ENCODE measurements at places on chromosomes 6 and 20. TPM values are rescaled to one million over a fixed set of nuclear protein-coding genes. Genes with fewer than 3 reads are reported as not detected.

The AGER gene
- polyA plus RNA-seq, result not detected

- H3K27ac ChIP-seq, result no peak overlapping the region
- H3K4me1 ChIP-seq, result no peaks in the 10 kb centered on the region
- H3K27me3 ChIP-seq, result no peaks in the 10 kb centered on the region
- no peak overlapping the region for H3K4me3 ChIP-seq
Observed at GRCh38 chr20:4324611-4325243, 309.4 kb upstream of the RNF24 start.

The CGA gene
- not detected for polyA plus RNA-seq

GRCh38 chr6:145823328-145823944 is 8.8 kb upstream of the FBXO30 start:
- peaks cover 4% of the 10 kb centered on the region for H3K4me1 ChIP-seq
- no peak overlapping the region for H3K27ac ChIP-seq
- DNase-seq, result no peak
- no peak overlapping the region for H3K4me3 ChIP-seq
- H3K27me3 ChIP-seq, result no peaks in the 10 kb centered on the region
- no peaks in the 10 kb centered on the region for H3K36me3 ChIP-seq

DNA sequence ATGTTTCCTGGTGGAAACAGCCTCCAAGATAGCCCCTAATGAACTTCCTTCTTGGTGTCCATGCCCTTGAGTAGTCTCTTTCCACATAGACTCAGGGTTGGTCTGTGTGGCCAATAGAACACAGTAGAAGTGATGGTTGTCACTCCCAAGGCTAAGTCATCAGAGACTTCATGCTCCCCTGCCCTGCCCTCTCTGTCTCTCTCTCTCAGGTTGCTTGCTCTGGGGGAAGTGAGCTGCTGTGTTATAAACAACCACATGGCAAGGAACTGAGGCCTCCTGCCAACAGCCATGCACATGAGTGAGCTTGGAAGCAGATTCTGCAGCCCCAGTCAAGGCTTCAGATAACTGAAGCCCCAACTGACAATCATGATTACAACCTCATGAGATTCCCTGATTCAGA is 85.3 kb upstream of the SLC22A16 start:
- DNase-seq, result no peak
- no peaks in the 10 kb centered on the region for H3K27me3 ChIP-seq
- no peak overlapping the region for H3K27ac ChIP-seq
- no peak overlapping the region for H3K4me3 ChIP-seq

DNA sequence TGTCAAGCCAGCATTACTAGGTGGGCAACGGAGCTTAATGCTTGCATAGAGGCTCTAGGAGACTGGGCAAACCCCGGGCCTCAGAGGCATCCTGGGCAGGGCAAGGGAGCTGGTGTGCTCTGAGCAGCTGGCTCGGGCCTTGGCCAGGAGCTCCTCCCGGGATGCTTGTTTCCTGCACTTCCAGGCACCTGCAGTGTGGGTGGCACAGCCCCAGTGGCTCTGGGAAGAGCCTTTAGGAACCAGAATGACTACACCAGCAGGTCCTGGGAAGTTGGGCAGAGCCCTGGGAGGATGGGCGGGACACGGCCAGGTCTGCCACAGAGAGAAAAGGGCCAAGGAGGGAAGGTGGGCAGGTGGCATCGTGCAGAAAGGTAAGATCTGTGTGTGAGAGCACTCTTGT is 80.4 kb upstream of the CD93 start:
- no peaks in the 10 kb centered on the region for H3K27me3 ChIP-seq
- H3K36me3 ChIP-seq, result no peaks in the 10 kb centered on the region
- no peak overlapping the region for H3K4me3 ChIP-seq
- H3K27ac ChIP-seq, result no peak overlapping the region
- DNase-seq, result no peak

GRCh38 chr6:66638518-66638917 is 931.5 kb upstream of the EYS start:
- H3K36me3 ChIP-seq, result no peaks in the 10 kb centered on the region
- H3K4me1 ChIP-seq, result no peaks in the 10 kb centered on the region
- no peak overlapping the region for H3K27ac ChIP-seq
- no peak for DNase-seq
- H3K27me3 ChIP-seq, result no peaks in the 10 kb centered on the region

The MEI4 gene
- not detected for polyA plus RNA-seq

The RAB44 gene
- not detected for polyA plus RNA-seq

The PBOV1 gene
- polyA plus RNA-seq, result not detected

The PCK1 gene
- polyA plus RNA-seq, result not detected

- no peak overlapping the region for H3K4me3 ChIP-seq
- DNase-seq, result no peak
Observed at GRCh38 chr6:152160346-152160745, 352.9 kb downstream of the ESR1 start.

GRCh38 chr6:133166766-133167165 is 74.4 kb upstream of the EYA4 start:
- H3K27ac ChIP-seq, result no peak overlapping the region
- no peak for DNase-seq
- no peaks in the 10 kb centered on the region for H3K27me3 ChIP-seq
- no peaks in the 10 kb centered on the region for H3K36me3 ChIP-seq

The TP53INP2 gene
- 1.1 TPM for polyA plus RNA-seq

The BMP7 gene
- polyA plus RNA-seq, result not detected

GRCh38 chr20:49729780-49730179 is 16.1 kb upstream of the B4GALT5 start:
- H3K4me3 ChIP-seq, result no peak overlapping the region
- H3K27me3 ChIP-seq, result no peaks in the 10 kb centered on the region
- H3K27ac ChIP-seq, result no peak overlapping the region
- no peak for DNase-seq

The ZNF831 gene
- polyA plus RNA-seq, result 12.1 TPM

DNA sequence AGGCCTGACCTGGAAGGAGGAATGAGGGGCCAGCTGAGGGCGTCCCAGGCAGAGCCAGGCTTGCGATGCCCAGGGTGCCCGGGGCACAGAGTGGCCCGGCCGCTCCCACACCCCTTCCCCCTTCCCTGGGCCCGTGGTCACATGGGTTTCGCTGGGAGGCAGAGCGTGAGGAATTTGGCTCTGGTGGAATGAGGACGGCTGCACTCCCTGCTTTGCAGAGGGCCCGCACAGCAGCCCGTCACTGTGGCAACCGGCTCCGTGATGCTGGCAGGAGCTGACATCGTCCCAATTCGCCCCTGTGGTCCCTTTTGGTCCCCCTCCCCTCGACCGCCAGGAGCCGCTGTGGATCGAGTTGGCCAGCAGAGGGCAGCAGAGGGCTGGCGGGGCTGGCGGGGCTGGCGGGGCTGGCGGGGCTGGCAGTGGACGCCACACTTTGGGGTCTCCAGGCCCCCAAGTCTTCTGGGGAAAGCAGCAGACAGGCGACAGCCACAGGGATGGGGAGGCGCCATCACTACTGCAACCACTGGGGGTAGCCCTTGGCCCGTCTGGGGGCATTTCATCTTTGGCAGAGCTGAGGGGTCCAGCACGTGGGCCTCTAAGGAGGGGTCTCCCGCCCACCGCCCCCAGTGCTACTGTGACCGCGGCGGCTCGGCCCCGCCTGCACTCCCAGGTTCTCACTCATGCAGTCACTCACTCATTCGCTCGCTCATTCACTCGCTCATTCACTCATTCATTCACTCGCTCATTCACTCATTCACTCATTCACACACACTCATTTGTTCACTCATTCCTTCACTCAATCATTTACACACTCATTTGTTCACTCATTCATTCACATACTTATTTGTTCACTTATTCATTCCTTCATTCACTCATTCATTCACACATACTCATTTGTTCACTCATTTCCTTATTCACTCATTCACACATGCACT is 49.7 kb upstream of the BHLHE23 start:
- peak; percentile 24 for DNase-seq
- H3K27ac ChIP-seq, result no peak overlapping the region
- H3K4me1 ChIP-seq, result no peaks in the 10 kb centered on the region

The FOXS1 gene
- not detected for polyA plus RNA-seq

DNA sequence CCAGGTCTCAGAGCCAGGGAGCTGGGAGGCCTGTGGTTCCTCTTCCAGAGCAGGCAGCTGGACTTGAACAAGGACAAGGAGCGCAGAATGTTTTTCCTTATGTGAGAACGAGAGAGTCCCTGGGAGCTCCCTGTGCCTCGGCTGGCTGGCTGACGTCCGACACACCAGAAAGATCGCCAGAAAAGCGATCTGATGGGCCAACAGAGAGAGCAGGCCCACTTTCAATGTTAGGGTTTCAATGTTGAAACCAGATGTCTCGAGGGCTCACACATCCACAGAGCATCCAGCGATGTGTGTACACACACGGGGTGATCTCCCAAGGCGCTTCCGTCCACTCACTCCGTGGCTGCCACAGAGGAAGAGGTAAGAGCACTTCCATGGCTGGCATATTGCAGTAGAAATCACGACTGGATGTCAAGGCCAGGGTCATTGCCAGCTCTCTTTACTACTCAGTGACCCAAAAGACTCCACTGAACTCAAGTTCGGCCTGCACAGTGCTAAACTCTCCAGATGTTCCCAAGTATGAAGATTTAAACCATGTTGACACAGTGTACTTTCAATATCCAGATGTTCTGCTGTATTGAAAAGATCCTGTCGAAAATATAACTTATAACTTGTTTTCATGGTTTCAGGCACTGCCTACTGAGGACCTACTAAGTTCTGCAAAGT is 70.8 kb upstream of the FOXC1 start:
- H3K36me3 ChIP-seq, result no peaks in the 10 kb centered on the region
- peaks cover 28% of the 10 kb centered on the region for H3K4me1 ChIP-seq
- no peak overlapping the region for H3K27ac ChIP-seq
- no peak overlapping the region for H3K4me3 ChIP-seq

The SAMHD1 gene
- 252 TPM for polyA plus RNA-seq

DNA sequence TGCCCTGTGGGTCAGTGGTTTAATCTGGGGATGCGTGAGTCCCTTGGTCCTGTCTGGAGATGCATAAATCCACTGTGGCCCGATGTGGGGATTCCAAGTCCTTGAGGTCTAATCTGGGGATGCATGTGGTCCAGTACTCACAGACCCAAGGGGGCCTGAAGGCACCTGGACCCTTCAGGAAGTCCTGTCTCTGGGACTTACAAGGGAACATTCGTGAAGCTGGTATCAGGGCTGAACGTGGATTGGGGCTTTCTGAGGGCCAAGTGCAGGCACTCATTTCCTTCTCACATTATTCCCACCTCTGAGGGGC is 25.2 kb upstream of the GTSF1L start:
- H3K27ac ChIP-seq, result no peak overlapping the region
- H3K4me1 ChIP-seq, result peaks cover 24% of the 10 kb centered on the region
- H3K4me3 ChIP-seq, result no peak overlapping the region
- no peak for DNase-seq
- no peaks in the 10 kb centered on the region for H3K27me3 ChIP-seq

The GSTA3 gene
- not detected for polyA plus RNA-seq

DNA sequence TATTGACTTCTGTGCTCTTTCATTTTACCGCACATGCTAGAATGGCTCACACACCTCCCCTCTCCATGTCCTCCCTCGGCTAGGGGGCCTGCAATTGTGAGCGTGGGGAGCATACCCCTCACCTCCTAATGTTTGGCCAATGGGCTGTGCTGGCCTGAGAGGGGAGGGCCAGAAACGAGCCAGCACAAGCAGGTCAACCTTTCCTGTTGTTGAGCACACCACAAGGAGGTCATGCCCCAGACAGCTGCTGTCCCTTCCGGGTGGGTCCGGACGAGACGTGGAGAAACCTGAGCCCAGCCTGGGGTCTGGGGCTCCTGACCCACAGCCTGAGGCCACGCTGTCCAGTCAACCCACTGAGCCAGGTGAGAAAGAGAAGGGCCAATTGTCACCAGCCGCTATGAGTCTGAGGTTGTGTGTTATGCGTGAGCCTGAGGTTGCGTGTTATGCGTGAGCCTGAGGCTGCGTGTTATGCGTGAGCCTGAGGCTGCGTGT is 77.4 kb downstream of the TTLL2 start:
- H3K27ac ChIP-seq, result no peak overlapping the region
- no peaks in the 10 kb centered on the region for H3K4me1 ChIP-seq
- no peaks in the 10 kb centered on the region for H3K27me3 ChIP-seq
- DNase-seq, result no peak
- no peaks in the 10 kb centered on the region for H3K36me3 ChIP-seq

DNA sequence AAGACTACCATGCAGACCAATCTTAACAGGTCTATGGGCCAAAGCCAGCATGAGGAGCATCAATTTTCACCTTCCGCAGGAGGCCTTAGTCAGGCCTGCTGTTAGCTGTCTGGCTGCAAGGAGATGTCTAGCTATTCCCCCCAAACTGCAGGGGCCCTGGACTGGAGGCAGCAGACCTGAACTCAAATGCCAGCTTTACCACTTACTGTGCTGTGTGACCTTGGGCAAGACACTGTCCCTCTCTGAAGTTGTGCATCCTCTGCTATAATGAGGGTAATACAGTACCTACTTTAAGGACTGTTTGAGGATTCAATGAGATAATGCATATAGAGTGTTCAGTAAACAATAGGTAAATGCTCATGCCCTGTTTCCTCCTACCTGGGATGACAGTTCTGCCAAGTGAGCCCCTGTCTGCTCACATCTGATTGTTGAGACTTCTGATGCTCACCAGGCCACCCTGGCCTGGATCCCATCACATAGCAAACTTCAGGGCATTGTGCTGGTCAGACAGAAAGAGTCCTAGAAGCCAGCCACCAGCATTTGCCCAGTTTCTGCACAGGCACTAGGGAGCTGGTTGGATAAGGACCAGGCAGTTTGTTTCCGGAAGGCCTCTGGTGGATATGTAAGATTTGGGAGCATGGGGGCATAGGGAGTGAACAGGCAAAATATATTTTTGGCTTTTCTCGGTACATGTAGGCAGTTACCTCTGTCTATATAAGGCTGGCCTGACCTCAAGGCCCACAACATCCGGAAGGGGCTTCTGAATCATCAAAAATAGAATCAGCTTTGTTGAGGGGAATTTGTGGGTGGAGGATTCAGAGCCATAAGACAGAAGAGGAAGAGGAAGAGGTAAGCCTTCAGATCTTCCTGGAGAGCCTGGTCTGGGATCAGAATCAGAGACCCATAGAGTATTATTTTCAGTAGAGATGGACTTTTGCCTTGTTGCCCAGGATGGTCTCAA is 2.3 kb upstream of the OCSTAMP start:
- H3K27ac ChIP-seq, result no peak overlapping the region
- no peaks in the 10 kb centered on the region for H3K36me3 ChIP-seq
- H3K27me3 ChIP-seq, result no peaks in the 10 kb centered on the region
- H3K4me3 ChIP-seq, result no peak overlapping the region
- H3K4me1 ChIP-seq, result peaks cover 14% of the 10 kb centered on the region

DNA sequence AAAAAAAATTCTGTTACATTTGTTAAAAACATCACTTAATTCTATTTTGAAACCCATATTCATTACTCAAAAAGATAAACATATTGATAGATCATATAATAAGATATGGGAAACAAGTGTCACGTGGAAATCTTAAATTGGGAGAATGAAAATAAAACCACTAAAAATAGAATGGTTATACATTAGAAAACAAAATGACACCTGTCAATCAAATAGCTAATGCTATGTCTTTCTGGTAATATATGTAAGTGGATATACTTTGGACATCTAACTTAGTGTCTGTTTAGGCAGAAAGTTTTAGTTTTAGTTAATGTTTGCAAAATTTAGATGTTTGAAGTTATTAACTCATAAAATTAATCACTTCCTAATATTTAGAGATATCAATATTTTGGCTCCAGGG is 95.1 kb upstream of the SIM1 start:
- no peak for DNase-seq
- no peaks in the 10 kb centered on the region for H3K4me1 ChIP-seq
- H3K36me3 ChIP-seq, result no peaks in the 10 kb centered on the region
- H3K27ac ChIP-seq, result no peak overlapping the region
- no peak overlapping the region for H3K4me3 ChIP-seq

The KIF13A gene
- polyA plus RNA-seq, result 0.12 TPM

The NMBR gene
- not detected for polyA plus RNA-seq

The C6orf141 gene
- polyA plus RNA-seq, result not detected

The ZBTB2 gene
- polyA plus RNA-seq, result 24.0 TPM

The FAM209B gene
- polyA plus RNA-seq, result 0.61 TPM
